ENCODE measurements at places on chromosomes 1 and 21. TPM values are rescaled to one million over a fixed set of nuclear protein-coding genes. Genes with fewer than 3 reads are reported as not detected.

Gene NTRK1
- total RNA-seq = not detected

Gene CELA2B
- total RNA-seq = not detected

Gene ADGRL4
- total RNA-seq = 4.7 TPM

Gene FAM3B
- total RNA-seq = not detected

Gene CLDN14
- not detected for total RNA-seq

Gene RNU1-2
- not detected for total RNA-seq

Gene HSF2BP
- total RNA-seq = 2.6 TPM

Gene OR6K3
- not detected for total RNA-seq

Gene SEMA4A
- total RNA-seq = 0.43 TPM

Gene ATXN7L2
- total RNA-seq = 3.9 TPM

Gene PADI6
- not detected for total RNA-seq

Gene CHAF1B
- 3.9 TPM for total RNA-seq

Gene PRELP
- total RNA-seq = under 0.01 TPM

Gene MYBPH
- 0.43 TPM for total RNA-seq

Gene AKR7A3
- 0.43 TPM for total RNA-seq

Gene LCE1D
- total RNA-seq = not detected

Gene THEMIS2
- 6.4 TPM for total RNA-seq

Gene TFF3
- total RNA-seq = not detected

Gene EXTL1
- total RNA-seq = 6.0 TPM

Gene MSH4
- total RNA-seq = 0.43 TPM

Gene S100A3
- total RNA-seq = 20.3 TPM

Gene SWT1
- 3.9 TPM for total RNA-seq

Gene UMODL1
- not detected for total RNA-seq

Gene ADAMTS1
- total RNA-seq = 177 TPM

Gene CD1D
- total RNA-seq = under 0.01 TPM

Gene SYCP1
- not detected for total RNA-seq
